ENCODE measurements at places on chromosomes 4 and X.
A peak's percentile ranks its signal among the peaks of the same experiment; 100 is the strongest.

DNA sequence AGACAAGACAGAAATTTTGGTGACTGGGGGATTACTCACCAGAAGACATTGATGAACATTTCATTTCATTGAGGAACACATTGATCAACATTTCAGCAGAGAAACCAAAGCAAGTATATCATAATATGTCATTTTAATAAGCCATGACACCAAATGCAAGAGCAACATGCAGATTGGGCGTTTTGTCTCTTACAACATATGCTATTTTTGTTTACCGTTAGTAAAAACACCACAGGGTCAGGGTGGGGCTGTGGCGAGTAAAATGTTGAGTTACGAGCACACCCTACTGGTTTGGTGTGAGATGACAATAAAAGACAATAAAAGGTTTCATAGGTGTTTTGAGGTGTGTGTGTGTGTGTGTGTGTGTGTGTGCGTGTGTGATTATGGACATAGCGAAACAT lies 294.5 kb downstream of the PDGFC start:
- DNase-seq, result peak; percentile 57

DNA sequence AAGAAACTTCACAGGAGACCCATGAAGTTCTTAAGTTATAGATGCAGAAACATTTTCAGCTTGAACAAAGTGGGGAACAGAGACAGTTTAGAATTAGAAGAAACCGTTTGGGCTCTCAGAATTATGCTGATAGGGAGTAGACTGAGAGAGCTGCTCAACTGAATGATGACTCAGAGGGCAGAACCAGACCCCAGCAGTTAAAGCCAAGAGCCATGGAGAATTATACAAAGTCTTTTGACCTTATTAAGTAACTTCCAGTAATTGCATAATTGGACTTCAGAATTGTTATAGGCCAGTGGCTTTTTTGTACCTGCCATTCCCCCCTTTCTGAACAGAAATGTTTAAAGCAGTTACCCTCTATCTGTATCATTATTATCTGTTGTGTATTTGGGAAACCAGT lies 642.1 kb downstream of the CCSER1 start:
- DNase-seq, result no peak

DNA sequence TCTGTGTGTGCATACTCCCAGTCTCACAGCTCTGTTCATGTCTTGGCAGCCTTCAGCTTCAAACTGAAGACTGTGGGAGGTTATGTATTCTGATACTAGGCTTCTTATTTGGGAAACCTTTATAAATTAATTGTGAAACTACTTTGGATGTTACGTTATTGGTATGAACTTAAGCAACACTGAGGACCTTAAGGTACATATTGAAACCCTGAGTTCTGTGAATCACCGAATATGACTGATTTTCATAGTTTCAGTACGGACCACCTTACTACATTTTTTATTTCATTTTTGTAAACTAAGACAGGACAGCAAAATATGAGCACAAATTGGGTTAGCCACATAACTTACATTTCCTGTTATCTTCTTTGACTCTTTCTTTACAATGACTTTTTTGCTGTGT lies 498.4 kb downstream of the PDGFC start:
- no peak for DNase-seq

GRCh38 chrX:141220342-141221008 lies 21.8 kb downstream of the SPANXC start:
- DNase-seq, result peak; percentile 89

GRCh38 chr4:76476571-76476970 lies 41.5 kb downstream of the SHROOM3 start:
- DNase-seq, result no peak

DNA sequence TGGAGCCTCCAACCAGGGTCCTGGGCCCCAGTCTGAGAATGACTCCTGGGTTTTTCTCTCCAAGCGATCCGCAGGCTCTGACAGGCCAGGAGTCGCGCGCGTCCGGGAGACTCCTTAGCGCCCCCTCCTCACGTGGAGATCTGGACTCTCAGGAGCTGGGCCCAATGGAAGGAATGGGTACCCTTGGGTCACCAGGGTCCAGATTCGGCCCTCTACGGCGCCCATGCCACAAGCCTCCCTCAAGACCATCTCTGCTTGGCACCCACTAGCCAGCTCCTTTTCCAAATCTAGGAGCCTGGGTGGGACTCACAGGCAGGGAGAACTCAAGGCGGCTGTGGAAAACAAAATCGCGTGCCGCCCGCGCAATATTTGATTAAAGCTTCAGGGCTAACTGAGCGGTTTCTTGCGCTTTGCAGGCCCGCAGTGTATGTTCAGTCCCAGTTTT lies 7.1 kb downstream of the HAND2 start:
- DNase-seq, result no peak

DNA sequence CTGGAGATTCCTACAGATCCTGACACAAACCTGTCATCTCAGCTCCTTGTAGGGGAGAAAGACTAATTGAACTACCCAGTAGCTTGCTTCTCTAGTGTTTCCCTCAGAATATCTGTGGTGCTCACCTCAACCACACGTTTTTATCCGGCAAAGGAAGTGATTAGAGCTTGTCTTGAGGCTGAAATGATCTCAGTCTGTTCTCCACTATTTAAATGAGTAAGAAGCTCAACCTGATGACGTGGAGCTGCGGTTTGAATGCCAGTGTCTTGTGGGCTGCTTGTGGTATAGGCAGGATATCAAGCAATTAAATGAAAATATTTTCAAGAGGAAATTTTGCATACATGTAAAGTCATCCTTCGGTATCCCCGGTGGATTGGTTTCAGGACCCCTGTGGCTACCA lies 270.2 kb downstream of the TLL1 start:
- DNase-seq, result peak; percentile 92

GRCh38 chrX:24357106-24357505 lies 3.3 kb upstream of the SUPT20HL1 start:
- peak; percentile 25 for DNase-seq

DNA sequence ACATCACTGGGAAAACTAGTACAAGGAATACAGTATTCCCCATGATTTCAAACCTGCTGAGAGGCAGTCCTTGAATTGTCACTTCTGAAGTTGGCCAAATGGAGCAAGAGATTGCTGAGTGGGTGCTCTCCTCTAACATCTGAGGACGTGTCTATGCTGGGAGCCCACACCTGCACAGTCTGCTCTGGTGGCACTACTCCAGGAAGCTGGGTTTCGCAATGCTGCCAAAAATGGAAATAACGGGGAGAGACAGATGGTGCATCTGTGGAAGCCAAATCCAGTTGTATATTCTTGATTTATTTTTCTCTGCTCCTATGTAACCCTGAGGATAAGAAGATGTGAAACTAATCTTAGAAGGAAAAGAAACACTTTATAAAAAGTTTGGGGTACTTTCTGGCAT lies 240.1 kb upstream of the CTSO start:
- no peak for DNase-seq

- no peak for DNase-seq
Observed at GRCh38 chr4:3716631-3717235, 49.5 kb upstream of the ADRA2C start.

DNA sequence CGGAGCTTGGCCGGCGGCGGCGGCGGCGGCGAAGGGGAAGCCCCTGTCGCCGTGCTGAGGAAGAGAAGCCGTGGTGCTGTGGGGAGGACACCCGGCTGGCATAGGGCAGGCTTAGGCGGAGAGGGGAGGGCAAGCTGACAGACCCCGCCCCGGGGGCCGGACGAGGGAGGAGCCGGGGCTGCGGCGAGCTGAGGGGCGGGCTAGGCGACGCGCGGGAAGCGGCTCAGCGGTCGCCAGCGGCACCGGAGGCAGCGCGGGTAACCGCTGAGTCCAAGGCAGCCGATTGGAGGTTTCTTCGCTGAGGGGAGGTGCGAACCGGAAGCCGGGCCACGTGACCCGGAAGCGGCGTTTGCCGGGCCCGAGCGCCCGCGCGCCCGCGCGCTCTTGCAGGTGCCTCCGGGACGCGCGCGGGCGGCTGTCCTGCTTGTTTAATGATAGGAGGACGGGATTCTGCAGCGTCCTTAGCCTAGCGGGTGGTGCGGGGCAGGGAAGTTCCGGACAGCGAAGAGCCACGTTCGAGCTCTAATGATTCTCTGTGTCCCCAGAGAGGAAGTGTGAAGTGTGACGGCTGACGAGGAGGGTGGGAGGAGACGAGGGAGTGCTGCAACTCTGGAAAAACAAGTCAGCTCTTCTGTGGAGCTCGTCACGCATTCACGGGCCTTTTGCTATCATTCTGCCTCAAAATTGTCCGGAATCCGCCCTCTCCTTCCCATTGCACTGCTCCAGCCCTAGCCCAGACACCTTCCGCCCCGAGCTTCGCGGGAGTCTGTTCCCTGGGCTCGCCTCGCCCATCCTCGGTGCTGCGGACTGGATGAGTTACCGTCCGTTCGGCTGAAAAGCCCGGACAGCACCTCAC lies at the start of gene AP1S2:
Gene AP1S2, minus strand, starts transcription at position 102 of the 856 bp plus-strand sequence. CDS start 2,289 bp downstream, outside the sequence.
- DNase-seq, result peak; percentile 90

DNA sequence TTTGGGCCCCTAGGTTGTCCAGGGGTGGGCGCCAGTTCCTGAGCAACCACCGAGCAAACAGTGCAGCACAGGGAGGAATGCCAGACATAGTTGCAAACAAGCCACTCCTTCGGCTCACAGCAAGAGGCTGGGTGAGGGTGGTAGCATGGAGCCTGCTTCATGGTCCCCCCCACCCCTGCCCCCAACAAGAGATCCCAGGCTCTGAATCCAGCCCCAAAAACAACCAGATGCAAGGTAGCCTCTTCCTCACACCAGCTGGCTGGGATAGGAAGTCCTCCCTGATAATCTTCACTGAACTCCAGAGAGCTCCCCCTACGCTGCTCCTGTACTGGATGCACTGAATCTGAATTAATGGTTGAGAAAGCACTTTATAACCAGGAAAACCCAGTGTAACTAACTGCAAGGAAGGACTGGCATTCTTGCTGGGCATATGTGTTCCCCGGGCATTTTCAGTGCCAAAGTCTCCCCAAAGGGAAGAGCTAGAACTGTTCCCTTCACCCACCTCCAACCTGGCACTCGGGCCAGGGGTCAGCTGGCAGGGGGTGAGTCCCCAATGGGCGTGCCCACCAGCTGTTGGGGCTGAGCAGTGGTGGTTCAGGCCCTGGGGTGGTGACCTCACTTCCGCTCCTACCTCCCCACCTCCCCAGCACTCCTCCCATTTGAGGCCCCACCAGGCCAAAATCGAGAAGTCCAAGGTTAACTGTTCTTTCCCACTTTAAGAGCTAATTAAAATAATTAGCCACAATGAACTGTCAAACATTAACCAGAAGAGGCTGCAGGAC lies 1.5 kb downstream of the ELF4 start:
- DNase-seq, result peak; percentile 60

DNA sequence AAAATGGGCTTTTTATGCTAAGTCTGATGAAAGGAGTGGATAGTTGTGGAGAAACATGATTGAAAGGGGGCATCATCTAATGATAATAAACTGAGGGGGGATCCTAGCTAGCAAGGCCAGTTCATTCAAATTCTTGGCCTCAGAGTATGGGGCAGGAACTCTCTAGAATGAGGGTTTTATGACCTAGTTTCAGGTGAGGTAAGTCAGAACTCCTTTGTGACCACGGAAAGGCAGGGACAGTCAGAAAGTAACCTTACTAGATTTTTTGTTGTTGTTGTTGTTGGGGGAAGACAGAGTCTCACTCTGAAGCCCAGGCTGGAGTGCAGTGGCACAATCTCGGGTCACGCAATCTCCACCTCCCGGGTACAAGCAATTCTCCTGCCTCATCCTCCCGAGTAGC lies 1.5 kb upstream of the PAQR3 start:
- DNase-seq, result no peak

DNA sequence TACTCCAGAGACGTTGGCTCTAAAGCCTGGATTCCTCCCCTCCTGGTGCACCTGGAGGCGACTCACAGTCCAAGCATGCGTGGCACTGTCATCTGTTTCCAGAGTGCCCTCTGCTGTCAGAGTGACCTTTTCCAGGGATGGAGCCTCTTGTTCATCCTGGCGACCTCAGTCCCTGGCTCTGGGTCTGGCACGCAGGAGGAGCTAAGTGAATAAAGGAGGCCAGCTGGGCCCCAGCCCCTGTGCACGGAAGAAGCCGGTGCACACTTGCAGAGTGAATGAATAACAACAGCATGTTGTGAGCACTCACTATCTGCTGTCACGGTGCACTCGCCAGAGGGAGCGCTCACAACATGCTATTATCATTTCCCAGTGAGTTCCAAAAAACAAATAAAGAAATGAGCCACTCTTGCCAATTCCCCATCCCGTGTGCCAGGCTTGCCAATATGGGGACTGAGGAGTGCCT lies 27.8 kb upstream of the PSAPL1 start:
- peak; percentile 28 for DNase-seq

All from ELR (cell line).